MCF 10A (cell line): ENCODE measurements at places on chromosomes 16 and 17. TPM values are rescaled to one million over a fixed set of nuclear protein-coding genes. Genes with fewer than 3 reads are reported as not detected.
A peak's percentile ranks its signal among the peaks of the same experiment; 100 is the strongest.

DNA sequence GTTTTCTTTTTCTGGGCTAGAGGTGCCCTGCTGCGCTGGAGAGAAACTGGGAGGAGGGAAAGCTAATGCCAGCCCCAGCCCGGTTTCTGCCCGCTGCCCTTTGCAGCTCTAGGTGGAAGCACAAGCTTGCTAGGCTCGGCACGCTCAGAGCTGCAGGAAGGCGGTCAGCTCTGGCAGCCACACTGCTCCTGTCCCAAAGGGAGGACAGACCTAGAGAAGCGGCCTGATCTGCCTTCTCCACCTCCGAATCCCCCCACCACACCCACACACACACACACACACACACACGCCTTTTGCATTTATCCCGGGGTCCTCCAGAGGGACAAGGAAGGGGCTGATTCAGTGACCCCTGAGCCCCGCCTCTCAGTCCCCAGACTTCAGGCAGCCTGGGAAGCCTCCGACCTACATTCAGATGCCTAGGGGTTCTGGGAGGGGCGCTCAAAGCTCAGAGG lies 418.1 kb downstream of the SOX9 start:
- H3K27me3 ChIP-seq = no peaks in the 10 kb centered on the region
- DNase-seq = no peak

Gene HSF5
- total RNA-seq = not detected in 2 replicates

GRCh38 chr17:82317394-82318168 lies at the start of gene CD7:
TSS of gene CD7 (minus strand) at chr17:82317608. CDS start at chr17:82317495, 113 bp downstream.
- H3K27ac ChIP-seq = no peak within 1 kb of the TSS
- no peaks in the 10 kb centered on the region for H3K36me3 ChIP-seq
- no peak within 1 kb of the TSS for H3K4me3 ChIP-seq
- H3K4me1 ChIP-seq = no peaks in the 10 kb centered on the region
- no peaks in the 10 kb centered on the region for H3K27me3 ChIP-seq

- H3K27ac ChIP-seq = no peak overlapping the region
- no peak for DNase-seq
- H3K4me1 ChIP-seq = no peaks in the 10 kb centered on the region
- no peak overlapping the region for H3K4me3 ChIP-seq
- peaks cover 10% of the 10 kb centered on the region for H3K27me3 ChIP-seq
- peaks cover 5% of the 10 kb centered on the region for H3K36me3 ChIP-seq
Observed at GRCh38 chr17:65557349-65558310, 3.8 kb downstream of the AXIN2 start.

Gene TM4SF5
- total RNA-seq = not detected in 2 replicates

DNA sequence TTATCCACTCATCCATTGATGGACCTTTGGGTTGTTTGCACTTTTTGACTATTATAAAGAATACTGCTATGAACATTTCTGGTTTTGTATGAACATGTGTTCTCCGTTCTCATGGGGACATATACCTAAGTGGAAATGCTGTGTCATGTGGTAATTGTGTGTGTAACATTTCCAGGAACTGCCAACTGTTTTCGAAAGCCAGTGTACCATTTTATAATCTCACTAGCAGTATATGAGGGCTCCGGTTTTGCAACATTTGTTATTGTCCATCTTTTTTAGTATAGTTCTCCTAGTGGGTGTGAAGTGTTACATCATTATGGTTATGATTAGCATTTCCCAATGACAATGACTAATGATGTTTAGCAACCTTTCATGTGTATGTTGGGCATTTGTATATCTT lies 5.1 kb upstream of the TRIM25 start:
- H3K27ac ChIP-seq = peak overlapping the region; percentile 33
- H3K36me3 ChIP-seq = no peaks in the 10 kb centered on the region
- H3K4me1 ChIP-seq = peaks cover 33% of the 10 kb centered on the region

DNA sequence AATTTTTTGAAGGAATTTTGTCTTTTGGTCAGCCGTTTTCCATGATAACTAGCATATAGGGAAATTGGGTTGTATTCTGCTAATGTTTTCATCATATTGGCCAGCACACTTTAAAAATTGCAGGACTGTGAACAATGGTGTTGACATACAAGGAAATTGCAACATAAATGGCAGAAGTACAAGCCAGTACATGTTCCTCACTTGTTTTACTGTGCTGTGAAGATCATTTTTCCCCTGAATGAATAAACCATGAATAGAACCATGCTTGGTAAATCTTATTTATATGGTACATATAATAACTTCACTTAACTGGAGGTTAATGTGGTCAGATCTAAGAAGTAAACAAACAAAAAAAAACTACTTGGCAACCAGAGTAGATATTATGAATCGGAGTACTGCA lies 22.8 kb downstream of the OMG start:
- H3K4me1 ChIP-seq = peaks cover 32% of the 10 kb centered on the region
- peaks cover 33% of the 10 kb centered on the region for H3K36me3 ChIP-seq
- no peaks in the 10 kb centered on the region for H3K27me3 ChIP-seq
- H3K27ac ChIP-seq = peak overlapping the region; percentile 92
- DNase-seq = peak; percentile 88

- H3K4me1 ChIP-seq = no peaks in the 10 kb centered on the region
- H3K27ac ChIP-seq = no peak overlapping the region
- H3K36me3 ChIP-seq = no peaks in the 10 kb centered on the region
- H3K27me3 ChIP-seq = no peaks in the 10 kb centered on the region
- no peak overlapping the region for H3K4me3 ChIP-seq
Observed at GRCh38 chr16:7304279-7304678, 28.4 kb upstream of the RBFOX1 start.

Gene CDC42EP4
- 11.0 and 12.2 TPM in 2 replicates for total RNA-seq

- no peak for DNase-seq
- no peaks in the 10 kb centered on the region for H3K27me3 ChIP-seq
- H3K27ac ChIP-seq = peak overlapping the region; percentile 67
- H3K36me3 ChIP-seq = peaks cover 100% of the 10 kb centered on the region
- no peak overlapping the region for H3K4me3 ChIP-seq
Observed at GRCh38 chr16:70568601-70569237, 45.1 kb downstream of the SF3B3 start.
